ENCODE measurements at places on chromosomes 3 and 15.

DNA sequence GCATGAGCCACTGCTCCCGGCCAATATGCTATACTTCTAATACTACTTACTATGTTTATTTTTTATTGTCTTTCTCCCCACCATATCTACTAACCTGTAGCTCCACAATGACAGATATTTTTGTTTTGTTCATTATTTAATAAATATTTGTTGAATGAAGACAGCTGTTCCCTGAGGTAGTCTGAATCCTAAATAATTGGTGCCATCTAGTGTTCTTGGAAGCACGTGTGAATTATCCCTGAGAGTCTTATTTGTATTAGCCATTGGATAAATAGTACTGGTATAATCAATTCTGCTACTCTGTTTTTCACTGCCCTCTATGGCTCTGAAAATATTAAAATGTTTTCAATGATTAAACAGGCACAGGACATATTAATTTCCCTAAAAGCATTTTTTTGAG, 5.6 kb upstream of the APPL1 start:
- no peak for DNase-seq

DNA sequence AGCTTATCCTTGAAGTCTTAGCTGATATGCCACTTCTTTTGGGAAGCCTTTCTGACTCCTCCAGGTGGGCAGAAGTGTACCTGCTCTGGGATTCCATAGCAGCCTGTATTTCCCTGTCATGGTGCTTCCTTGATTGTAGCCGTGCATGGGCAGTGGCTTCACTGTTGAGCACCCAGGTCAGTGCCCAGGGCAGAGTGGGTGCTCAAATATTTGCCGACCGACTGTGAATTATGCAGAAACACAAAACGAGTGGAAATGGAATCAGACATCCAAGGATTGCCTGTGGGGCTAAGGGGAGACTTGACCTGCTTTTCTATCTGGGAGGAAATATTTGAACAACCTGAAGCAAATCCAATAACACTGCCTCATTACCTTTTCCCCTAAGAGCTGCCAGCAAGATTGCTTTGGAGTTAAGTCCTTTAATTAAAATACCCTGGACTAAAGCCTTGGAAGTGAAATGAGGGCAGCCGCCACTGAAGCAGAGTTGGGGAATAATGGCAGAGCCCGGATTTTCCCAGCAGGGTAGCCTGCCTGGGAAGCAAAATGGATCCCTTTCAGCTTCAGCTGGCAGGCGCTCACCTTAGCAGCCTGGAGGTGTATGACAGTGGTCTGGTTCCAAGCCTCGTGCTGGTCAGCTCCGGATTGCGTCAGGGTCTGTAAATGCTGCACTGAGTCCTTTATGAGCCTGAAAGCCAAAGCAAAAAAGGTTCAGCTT, 14.9 kb downstream of the ACOX2 start:
- no peak for DNase-seq

- DNase-seq = no peak
Measured at GRCh38 chr3:41462103-41462691, 262.9 kb downstream of the CTNNB1 start.

DNA sequence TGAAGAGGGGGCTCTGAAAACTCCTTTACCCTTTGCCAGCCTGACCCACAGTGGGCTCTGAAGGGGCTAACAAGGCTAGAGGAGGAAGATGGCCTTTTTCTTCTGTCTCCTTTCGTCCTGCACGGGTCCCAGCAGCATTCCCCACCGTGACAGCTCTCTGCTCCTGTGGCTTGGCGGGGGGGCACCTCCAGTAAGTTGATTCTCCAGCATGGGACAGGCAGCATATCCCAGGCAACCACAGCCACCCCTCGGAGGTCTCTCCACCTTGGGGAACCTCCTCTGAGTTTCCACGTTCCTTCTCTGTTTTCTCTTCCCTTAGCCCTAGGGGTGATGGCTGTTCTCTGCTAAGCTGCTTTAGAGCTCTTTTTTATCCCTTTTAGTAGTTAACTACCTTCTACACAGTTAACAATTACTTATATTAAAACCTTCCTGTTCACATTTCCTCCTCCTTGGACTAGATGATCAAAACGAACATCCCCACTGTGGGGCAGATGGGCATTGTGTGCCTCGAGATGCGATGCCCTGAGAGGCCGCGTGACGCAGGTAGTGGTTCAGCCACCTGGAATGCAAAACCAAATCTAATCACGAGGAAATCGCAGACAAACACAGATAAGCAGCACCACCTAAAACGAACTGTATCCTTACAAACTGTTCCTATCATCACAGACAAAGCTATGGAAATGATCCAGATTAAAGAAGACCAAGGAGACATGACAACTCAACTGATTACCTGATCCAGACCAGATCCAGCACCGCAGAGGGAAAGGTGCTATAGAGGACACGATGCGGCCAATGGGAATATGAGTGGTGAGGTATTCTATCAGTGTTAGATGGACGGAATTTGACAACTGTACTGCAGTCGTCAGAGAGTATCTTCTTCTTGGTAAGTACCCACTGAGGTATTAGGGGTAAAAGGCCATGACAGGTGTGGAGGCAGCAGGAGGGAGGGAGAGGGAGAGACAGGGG, 27.7 kb downstream of the TSPAN3 start:
- no peak for DNase-seq

- no peak for DNase-seq
Measured at GRCh38 chr15:58065445-58066041, at the start of gene ALDH1A2. Gene ALDH1A2, minus strand, starts transcription at chr15:58065711. Its CDS starts 61 bp downstream, at chr15:58065650.

GRCh38 chr3:131608296-131608695, 105.5 kb upstream of the MRPL3 start:
- no peak for DNase-seq

DNA sequence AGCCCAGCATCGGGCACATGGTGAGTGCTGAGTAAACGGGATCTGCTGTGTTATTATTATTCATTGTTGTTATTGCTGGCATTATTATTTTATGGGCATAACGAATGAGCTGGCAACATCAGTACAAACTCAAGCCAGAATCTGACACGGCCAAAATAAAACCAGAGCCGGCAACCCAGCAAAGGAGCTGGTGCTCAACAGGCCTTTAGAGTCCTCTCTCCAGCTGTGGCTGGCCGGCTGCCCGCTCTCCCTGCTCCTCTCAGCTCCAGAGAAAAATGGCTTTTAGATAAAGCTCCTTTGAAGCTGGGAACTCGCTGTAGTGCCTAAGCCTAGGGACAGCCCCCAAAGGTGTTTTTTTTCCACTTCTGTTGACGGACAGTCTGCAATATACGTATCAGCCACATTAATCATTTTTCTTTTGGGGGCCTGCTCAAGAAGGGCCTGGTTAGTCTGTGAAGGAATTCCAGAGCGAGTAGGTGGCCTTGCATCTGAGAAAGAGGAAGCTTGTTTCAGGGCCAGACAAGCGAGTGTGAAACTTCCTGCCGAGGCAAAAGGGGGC, 193.9 kb upstream of the UBE2E1 start:
- no peak for DNase-seq

- peak; percentile 6 for DNase-seq
Measured at GRCh38 chr3:151085889-151086483, 522 bp downstream of the MED12L start.

DNA sequence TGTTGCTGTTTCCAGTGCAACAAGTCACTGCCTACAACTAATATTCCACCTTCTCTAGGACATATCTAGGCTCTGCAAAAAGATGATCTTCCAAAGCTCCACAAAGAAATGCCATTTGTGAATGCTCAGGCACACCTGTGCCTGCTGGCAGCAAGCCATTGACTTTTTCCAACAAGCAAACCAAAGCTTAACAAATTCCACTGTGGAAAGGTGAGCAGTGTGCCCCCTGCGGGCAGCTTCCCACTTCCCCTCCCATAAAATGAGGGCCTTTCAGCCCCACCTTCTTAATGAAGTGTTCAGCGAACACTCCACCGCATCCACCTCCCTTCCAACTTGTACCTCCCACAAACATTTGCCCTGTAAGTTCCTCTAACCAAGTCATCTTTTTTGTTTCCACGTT, 157.5 kb upstream of the SLC24A5 start:
- no peak for DNase-seq

- no peak for DNase-seq
Measured at GRCh38 chr3:9110802-9111201, 138.6 kb downstream of the SRGAP3 start.

- peak; percentile 76 for DNase-seq
Measured at GRCh38 chr3:46845860-46846623, 17.2 kb downstream of the MYL3 start.

GRCh38 chr3:146308222-146308621, 57.3 kb upstream of the PLSCR4 start:
- no peak for DNase-seq

- DNase-seq = no peak
Measured at GRCh38 chr3:185537369-185537970, 14.9 kb downstream of the LIPH start.

GRCh38 chr3:143559296-143559695, 289.0 kb downstream of the SLC9A9 start:
- no peak for DNase-seq

- DNase-seq = no peak
Measured at GRCh38 chr3:101072300-101072699, 79.1 kb upstream of the ABI3BP start.

GRCh38 chr3:70861855-70862254, 549.4 kb upstream of the MDFIC2 start:
- no peak for DNase-seq

- no peak for DNase-seq
Measured at GRCh38 chr3:170815936-170816335, 54.1 kb downstream of the RPL22L1 start.

GRCh38 chr3:183098536-183099025, 715 bp downstream of the MCCC1 start:
- DNase-seq = no peak

- no peak for DNase-seq
Measured at GRCh38 chr3:14730703-14731382, 55.9 kb downstream of the C3orf20 start.

DNA sequence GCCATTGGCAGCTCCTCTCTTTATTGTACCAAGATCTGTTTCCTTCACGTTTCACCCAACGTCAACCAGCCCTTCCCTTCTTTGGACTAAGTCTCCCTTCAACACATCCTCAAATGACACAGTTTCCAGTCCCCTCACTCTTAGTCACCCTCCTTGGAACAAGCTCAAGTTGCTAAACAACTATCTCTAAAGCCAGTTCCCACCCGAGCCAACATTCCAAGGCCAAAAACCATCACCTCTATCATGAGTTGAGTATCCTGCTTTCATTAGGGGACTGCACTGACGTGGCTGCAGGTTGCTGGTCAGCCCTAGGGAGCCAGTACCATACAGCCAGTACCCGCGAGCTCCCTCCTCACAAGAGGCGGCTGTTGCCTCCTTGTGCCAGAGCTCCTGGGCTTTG, 73.8 kb downstream of the LIPC start:
- no peak for DNase-seq

GRCh38 chr3:191721390-191721861, 260.5 kb downstream of the PYDC2 start:
- no peak for DNase-seq

GRCh38 chr15:53709821-53710220, 49.6 kb downstream of the WDR72 start:
- DNase-seq = no peak

- DNase-seq = no peak
Measured at GRCh38 chr3:100100425-100100824, 13.9 kb downstream of the FILIP1L start.

- DNase-seq = no peak
Measured at GRCh38 chr3:98482717-98483482, 14.6 kb upstream of the OR5K2 start.

DNA sequence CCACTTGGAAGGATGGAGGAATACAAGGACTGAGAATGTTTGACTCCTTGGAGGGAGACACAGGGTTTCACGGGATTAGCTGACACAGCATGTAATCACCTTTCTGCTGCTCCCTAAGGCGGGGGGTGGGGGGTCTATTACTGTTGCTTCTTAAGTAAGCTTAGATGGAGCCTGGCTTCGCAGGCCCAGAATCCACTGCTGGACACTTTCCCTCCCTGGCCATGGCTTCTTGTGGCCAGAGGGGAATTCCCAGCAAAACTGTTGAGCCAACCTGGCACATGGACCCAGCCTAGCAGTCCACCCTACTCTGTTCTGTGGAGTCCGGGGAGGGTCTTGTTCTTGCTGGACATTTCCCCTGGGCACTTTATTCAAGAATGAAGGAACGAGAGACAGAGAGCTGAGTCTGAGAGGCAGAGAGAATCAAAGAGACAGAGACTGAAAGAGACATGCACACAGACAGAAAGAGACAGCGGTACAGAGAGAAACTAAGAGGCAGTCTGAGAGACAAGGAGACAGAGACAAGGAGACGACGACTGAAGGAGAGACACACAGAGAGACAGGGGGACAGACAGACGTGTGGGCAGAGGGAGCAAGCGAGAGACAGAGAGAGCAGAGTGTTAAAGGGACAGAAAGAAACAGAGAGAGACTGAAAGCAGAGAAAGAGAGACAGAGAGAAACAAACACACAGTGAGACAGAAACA, 55.6 kb upstream of the DLG1 start:
- DNase-seq = no peak

DNA sequence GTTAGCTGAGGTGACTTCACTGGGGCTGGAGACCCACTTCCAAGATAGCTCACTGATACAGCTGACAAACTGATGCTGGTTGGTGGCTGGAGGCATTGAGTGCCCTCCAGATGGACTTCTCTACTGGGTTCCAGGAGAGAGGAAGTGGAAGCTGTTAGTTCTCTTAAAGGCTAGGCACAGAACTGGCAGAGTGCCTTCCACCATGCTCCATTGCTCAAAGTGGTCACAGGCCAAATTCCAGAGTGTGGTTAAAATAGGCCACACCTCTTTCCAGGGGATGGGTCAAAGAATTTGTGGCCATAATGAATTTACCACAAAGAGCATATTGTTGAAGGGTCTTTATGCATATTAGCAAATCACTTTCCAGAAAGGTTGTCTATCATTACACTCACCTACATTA, 74.2 kb downstream of the NMD3 start:
- DNase-seq = no peak

DNA sequence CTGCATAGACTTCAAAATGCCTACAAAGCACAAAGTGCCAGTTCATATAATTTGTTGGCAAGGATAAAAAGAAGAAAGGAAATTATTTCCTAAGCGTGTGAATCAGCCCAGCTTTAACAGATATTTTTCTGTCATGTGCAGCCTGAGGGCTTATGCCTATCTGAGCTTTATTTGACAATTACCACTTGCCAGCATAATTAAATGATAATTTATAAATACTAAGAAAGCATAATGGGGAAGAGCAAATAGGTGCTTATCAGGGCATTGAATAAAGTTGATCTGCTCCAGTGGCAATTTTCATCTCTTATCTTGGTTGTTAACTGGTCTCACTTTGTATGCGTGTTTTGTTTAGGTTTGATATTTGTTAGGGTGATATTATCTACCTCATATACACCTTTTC, 313.4 kb upstream of the DNAJC19 start:
- no peak for DNase-seq

GRCh38 chr3:184082465-184082864, 14.4 kb upstream of the HTR3E start:
- DNase-seq = no peak

Measured in T-cell (primary cell).